ENCODE measurements at places on chromosomes 1 and 21.

GRCh38 chr21:20800106-20800505 is 198.1 kb upstream of the NCAM2 start:
- DNase-seq: no peak

- DNase-seq: no peak
Measured at GRCh38 chr1:66333466-66334199, 200.3 kb upstream of the SGIP1 start.

GRCh38 chr1:25030012-25030411 is 99.9 kb upstream of the RUNX3 start:
- no peak for DNase-seq

- no peak for DNase-seq
Measured at GRCh38 chr1:229410692-229411433, 23.0 kb downstream of the ACTA1 start.

DNA sequence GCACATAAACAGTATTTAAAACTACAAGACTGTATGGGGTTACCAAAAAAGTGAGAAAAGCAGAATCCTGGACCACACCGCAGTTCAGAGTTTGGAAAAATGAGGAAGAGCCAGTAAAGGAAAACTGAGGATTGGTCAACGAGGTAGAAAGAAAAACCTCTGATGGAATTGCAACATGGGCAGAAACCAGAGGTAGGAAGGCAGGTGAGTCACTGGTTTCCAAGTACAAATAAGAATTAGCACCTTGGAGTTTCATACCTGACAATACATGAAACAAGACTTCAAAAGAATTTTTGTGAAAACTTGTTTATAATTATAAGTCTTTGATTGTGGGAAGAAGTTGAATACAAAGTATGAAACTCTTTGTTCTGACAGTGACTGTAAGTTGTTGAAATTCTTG is 533.7 kb upstream of the DAB1 start:
- no peak for DNase-seq

GRCh38 chr1:38128926-38129453 is 82.4 kb upstream of the POU3F1 start:
- DNase-seq: no peak

GRCh38 chr1:235027862-235028250 is 100.8 kb downstream of the TOMM20 start:
- DNase-seq: no peak

DNA sequence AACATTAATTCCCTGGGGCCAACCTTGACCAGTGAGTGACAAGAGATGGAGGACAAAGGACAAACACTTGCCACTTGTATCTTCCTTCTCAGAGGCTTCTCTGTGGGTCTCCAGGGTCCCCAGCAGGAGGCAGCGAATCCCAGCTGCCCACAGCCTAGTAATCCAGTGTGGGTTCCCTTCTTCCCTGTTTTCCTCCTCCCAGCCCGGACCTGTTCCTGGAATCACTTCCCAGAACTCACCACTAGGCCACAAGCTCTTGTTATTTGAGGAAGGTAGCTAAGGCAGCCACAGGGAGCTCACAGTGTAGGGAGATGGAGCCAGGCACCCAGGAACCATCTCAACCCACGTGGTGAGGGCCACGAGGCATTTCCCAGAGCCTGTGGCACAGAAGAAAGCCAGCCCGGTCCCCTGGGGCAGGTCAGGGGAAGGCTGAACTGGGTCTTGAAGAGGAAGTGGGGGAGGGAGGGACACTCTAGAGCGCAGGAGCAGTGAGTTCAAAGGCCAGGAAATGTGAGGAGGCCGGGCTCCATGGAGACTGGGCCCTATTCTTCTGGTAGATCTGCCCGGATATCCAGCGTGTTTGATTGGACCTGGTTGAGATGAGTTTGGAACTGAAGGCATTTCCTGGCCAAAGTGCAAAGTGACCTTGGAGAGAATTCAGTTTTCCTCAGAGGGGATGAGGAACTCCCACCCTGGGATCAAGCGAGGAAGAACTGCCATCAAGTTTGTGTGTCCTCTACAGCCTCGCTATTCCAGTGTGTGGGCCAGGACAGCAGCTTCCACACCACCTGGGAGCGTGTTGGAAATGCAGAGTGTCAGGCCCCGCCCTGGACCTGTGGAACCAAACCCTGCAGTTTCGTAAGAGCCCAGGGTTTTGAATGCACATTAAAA is 20.3 kb upstream of the C2CD2 start:
- DNase-seq: no peak

DNA sequence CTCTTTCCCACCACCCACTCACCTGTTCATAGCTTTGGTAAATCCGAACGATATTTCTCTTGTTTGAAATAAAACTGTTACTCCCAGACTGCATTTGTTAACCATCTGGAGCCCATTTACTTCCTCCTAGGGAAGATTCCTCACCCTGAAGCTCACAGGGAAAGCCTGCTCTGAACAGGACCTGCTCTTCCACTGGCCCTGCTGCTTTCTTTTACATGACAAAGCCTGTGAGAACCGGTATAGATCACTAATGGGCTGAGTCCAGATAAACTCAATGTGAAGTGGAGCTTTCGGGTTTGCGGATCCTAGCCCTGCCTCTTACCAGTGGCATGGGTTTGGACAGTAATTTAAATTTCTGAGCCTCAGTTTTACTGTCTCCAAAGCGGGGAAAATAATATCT is 45.2 kb downstream of the FAM163A start:
- no peak for DNase-seq

DNA sequence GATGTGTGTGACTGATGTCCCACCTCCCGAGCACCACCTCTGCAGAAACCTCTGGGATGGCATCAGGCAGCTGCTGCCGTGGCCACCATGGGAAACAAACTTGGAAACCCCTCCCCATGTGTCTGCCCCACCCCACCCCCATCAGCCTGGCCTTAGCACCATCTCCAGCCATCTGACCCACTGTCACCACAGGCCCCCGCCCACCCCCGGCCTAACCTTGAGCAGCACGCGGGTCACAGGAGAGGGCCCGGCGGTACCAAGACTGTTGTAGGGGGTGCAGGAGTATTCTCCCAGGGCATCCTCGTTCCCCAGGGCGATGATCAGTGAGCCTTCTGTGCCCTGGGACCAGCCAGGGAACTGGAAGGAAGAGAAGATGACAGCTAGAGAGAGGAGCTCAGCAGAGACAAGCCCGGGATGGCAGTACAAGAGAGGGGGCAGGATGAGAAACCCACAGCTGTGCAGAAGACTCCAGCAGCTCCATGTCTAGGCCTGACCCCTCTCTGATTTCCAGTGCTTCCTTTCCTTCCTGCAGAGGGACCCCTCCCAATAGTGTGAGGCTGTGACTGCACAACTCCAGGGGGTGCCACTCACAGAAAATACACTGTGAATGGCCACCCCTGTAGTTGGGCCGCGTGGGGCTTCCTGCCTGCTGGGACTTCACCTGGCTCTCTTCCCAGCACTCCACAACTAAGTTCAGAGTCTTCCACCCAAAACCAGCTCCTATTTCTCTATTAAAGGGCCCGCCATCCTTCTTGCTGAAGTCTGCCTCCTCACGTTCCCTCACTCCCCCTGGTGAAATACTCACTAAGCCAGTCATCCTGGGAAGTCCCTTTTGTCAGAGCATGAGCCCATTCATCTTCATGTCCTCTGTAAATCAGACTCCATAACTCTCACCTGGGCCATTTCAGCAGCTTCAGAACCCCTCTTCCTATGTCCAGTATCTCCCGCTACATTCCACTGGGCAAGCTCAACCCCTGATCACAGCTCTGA is 7.3 kb upstream of the TAGLN2 start:
- no peak for DNase-seq

GRCh38 chr21:31354604-31355443 is 10.8 kb upstream of the TIAM1 start:
- peak; percentile 50 for DNase-seq

DNA sequence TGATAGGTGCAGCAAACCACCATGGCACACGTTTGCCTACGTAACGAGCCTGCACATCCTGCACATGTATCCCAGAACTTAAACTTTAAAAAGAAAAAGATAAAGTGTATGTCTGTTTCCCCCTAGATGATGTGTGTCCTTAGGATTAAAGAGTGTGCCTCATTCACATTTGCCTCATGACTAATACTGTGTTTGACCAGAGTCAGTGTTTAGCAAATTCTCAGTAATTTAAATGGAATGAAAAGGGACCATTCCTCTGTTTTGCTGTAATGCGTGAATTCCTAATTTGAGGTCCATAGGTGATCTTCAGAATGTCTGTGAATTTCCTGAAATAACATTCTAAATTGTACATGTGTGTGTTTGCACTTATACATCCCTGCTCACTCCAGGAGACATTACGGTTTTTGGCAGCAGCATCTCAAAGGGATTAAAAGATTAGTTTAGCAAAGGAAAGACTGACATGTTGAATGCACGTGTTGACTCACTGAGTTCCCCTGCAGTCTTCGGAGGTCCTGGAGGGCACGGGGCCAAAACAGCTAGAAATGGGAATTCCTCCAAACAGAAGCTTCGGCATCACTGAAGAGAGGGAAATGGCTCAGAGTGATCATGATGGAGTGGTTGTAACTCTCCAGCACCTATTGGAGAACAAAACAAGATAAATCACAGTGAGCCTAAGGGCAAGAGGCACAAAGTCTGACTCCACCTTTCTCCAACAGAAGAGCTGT is 19.1 kb upstream of the SLC35F3 start:
- no peak for DNase-seq

- DNase-seq: peak; percentile 5
Measured at GRCh38 chr1:90973897-90974798, 47.7 kb downstream of the ZNF644 start.

- no peak for DNase-seq
Measured at GRCh38 chr1:231986631-231987336, 360.2 kb downstream of the DISC1 start.

DNA sequence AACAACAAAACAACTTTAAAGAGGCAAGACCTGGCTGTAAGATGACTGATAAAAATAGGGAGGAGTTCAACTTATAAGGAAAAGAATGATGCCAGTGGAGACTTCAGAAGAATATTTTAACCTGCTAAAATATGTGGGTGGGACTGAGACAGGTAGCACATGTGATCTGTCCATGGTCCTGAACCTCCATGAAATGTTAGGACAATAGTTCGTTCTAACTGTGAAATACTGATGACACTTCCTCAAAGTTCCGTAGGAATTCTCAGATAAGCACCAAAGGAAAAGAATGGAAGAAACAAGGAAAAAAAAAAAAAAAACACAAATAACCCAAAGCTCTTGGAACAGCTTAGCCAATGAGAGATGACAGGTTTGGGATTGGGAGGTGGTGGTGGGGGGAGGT is 44.7 kb downstream of the CDC42BPA start:
- DNase-seq: no peak

DNA sequence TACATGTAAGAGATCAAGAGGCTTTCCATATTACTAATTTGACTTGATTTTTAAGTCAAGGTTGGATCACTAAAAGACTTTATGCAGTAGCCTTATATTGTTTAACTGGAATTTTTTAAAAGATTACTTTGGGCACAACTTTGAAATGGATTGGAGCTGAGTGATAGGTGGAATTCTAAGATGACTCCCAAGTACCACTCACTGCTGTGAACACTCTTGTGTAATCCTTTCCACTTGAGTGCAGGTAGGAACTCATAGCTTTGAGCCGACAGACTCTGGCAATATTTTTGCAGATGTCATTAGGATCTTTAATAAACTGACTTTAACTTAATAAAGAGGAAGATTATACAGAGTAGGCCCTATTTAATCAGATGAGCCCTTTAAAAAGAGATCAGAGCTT is 831.1 kb upstream of the NCAM2 start:
- DNase-seq: no peak

- DNase-seq: no peak
Measured at GRCh38 chr1:183590244-183591191, at the start of gene NCF2. TSS of gene NCF2 (minus strand) at chr1:183590459. CDS start at chr1:183590329, 130 bp downstream.

- no peak for DNase-seq
Measured at GRCh38 chr21:28066596-28067387, 925.9 kb downstream of the LTN1 start.

DNA sequence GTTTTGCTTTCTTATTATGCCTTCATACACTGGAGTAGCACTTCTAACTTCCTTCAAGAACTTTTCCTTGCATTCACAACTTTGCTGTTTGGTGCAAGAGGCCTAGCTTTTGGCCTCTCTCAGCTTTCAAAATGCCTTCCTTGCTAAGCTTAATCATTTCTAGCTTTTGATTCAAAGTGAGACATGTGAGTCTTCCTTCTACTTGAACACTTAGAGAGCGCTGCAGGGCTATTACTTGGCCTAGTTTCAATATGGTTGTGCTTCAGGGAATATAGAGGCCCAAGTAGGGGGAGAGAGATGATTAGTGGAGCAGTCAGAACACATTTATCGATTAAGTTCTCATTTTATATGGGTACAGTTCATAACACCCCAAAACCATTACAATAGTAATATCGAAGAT is 12.4 kb downstream of the ANGEL2 start:
- no peak for DNase-seq

GRCh38 chr1:12208271-12208670 is 21.6 kb upstream of the VPS13D start:
- no peak for DNase-seq

DNA sequence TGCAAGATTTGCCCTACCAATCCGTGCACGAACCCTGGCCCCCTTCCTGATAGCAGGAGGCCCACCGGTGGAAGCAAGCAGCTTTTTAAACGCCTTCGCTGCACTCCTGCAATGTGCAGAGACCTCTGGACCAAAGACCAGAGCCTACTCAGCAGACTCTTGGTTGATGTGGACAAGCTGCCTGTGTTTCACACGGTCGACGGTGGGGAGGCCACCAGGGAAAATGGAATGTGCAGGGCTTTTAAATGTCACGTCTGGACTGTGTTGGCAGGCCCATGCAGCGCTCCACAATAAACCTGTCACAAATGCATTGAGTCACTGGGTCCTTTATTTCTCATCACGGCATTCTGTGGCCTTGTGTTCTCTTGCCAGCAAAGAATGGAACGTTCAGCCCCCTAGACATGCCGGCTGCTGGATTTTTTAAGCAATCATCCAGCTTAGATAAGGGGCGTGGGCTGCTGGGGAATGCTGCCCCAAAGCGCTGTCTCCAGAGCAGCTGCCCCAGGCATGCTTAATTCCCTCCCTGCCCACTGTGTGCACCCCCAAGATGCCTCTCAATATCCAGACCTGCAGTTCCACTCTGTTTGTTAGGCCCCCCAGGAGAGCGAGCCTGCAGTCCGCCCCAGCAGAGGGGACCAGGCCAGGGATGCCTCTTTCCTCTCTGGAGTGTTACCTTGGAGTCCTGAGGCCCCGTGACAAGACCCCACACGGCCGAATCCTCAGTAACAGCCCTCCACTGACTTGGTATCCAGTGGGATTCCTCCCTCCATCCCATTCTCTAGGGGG is 71.3 kb downstream of the ATP5PO start:
- DNase-seq: no peak

DNA sequence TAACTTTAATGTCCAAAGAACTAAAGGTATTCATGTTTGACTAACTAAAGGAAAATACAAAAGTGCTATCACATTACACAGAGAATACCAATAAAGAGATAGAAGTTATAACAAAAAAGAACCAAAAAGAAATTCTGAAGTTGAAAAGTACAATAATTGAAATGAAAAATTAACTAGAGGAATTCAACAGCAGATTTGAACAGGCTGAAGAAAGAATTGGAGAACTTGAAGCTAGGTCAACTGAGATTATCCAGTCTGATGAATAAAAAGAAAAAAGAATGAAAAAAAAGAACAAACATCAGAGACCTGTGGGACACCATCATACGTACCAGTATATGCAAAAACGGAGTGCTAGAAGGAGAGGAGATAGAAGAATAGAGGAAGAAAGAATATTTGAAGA is 78.5 kb downstream of the NUP210L start:
- DNase-seq: no peak

All from AG04449 (cell line).